Right forelimb (tissue), 1 donor: ENCODE measurements at places on chromosomes 11 and 22.
A peak's percentile ranks its signal among the peaks of the same experiment; 100 is the strongest.

- DNase-seq = peak; percentile 96
These were observed 10.0 kb downstream of the RELA start for GRCh38 chr11:65652511-65653228.

DNA sequence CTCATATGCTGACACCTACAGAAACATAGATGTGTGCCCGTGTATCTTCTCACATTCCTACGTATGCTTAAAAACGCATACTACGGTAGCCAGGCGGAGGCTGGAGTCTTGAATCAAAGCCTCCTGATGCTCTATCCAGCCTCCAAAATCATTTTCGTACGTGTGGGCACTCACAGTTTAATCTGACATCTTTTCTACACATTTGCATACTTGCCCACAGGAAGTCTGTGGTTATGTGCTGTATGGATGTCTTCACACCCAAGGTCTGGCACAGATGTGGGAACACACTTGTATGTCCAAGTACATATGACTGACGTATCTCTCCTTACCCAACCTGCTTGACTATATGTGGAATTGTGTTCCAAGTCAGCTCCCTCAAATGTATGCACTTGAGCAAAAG is 561.8 kb upstream of the CADM1 start:
- no peak for DNase-seq

- DNase-seq = no peak
These were observed 2.7 kb upstream of the EIF3M start for GRCh38 chr11:32580967-32581366.

- peak; percentile 78 for DNase-seq
These were observed 25.1 kb downstream of the ADAMTS8 start for GRCh38 chr11:130403271-130403804.

- no peak for DNase-seq
These were observed 2.7 kb upstream of the NXPE1 start for GRCh38 chr11:114562166-114562916.

DNA sequence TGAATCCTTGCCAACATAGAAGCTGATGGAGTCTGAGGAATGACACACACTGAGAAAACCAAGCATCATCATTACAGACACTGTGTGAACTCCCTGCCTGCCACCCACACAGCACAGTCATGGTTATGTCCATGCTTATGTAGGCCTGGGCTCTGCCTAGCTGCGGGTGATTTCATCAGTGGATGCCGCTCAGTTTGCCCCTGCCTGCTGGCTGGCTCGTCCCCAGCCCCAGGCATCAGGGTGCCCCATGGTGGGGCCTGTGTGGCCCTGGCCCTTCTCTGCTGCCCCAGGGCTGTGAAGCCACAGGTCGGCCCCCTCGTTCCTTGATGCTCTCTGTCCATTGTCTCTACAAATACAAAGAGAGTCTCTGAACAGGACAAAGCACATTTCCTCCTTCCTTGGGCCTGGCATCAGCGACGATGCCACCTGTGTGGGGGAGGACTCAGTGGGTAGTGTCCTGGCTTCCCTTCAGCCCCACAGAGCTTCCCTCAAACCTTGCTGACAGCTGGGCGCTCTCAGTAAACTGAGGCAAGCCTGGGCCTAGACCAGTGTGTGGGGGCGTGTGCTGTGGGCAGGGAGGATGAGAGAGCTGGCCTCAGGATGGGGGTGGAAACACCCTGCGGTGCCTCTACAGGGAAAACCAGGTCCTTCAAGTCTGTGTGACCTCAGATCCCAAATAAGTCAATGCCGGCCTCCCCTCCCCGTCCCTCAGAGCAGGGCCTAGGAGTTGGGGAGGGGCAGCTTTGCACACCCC is 20.0 kb upstream of the TUB start:
- DNase-seq = peak; percentile 22

DNA sequence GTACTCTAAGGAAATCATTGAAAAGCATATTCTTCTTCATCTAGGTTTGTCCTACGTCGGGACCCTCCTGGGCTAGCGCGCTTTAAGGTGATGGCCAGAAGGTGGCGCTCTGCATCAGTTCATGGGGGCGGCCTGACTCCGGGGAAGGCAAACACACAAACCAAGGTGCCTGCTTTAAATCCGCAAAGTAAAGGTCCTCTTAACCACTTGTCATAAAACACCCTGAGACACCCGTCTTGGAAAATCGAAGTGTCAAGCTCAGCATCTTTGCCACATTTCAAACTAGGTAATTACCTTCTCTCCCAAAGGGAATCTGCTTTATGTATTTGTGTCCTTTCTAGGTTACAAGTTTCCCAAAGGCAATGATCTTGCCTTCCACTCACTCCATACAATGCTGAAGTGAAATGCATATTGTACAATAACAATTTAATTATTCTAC is 33.9 kb downstream of the LMO2 start:
- peak; percentile 86 for DNase-seq

- DNase-seq = no peak
These were observed 17.7 kb downstream of the C11orf87 start for GRCh38 chr11:109439684-109440083.

GRCh38 chr22:17858033-17858432 is 83.8 kb upstream of the BID start:
- no peak for DNase-seq

GRCh38 chr22:48783821-48784266 is 1043.8 kb downstream of the BRD1 start:
- DNase-seq = no peak

DNA sequence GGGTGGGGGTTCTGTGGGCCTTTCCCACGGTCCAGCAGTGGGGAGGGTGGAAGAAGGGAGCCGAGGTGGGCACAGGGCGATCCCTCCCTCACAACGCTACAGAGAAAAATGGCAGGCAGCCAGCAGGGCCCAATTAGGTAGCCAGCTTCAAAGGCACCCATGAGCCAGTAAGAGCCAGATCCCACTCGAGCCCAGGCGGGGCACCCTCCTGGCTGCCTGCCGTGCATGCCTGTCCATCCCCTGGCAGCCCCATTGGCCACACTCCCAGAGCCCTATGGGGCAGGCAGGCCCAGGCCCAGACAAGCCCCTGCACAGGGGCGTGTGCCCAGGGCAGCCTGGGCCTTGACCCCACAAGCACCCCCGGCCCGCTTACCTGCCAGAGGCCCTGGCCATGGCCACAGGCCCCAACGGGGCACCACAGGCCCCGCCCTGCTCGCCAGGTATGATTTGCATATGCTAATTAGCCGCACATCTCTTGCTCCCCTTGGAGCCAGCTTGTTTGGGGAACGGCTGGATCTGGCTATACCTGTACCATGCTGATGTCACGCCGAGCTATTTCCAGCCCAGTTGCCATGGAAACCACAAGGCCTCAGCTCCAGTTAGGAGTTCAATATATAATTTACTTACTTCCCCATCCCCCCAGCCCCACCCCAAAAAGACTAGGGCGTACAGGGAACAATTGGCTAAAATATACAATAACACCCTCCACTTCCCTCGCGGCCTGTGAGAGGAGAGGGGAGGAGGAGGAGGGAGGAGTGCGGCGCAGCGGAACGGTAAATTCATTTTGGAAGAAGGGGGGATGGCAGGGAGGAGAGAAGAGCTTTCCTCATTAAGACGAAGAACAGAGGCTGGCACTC is 47.5 kb upstream of the TCF20 start:
- no peak for DNase-seq

- no peak for DNase-seq
These were observed 674.1 kb upstream of the ARHGAP42 start for GRCh38 chr11:100013011-100013410.

GRCh38 chr22:37556710-37557109 is 3.6 kb upstream of the CDC42EP1 start:
- DNase-seq = no peak

DNA sequence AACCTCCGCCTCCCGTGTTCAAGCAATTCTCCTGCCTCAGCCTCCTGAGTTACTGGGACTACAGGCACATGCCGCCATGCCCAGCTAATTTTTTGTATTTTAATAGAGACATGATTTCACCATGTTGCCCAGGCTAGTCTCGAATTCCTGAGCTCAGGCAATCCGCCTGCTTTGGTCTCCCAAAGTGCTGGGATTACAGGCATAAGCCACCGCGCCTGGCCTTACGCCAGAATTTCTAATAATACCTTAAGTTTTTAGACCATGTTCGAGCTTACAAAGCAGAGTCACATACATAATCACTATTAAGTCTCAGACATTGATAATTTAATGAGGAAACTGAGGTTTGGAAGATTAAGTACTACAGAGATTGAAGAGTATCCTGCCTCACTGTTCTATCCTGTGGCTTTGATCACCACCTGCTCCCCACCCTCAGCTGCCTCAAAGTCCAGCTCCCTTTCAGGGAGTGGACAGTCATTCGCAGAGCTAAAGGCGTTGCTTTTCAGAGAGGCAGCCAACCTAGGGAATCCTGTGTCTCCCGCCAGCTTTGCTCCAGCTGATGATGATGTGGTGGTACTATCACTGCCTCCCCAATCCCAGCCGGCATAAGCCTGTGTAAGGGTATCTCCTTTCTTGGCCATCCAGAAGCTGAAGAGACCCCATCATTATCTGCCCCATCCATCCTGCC is 7.7 kb downstream of the UBASH3B start:
- no peak for DNase-seq

DNA sequence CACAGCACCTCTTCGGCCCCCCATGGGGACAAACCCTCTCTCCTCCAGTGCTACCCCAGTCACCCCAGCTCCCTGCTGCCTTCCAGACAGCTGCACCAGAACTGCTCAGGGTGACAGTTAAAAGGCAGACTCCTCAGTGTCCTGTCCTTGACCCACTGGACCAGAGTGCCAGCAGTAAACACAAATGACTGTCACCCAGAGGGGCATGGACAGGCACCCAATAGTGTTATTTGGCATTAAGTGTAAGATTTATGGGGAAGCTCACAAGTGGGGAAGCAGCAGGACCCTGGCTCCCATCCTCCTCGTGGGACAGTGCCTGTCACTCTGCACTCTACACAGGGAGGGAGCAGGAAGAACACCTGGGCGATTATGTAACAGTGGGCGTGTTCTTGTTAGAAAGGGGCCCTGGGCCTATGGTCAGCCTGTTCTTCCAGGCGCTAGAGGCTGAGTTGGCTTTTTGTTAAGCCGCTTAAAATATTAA is 5.0 kb downstream of the RPS19BP1 start:
- DNase-seq = no peak

DNA sequence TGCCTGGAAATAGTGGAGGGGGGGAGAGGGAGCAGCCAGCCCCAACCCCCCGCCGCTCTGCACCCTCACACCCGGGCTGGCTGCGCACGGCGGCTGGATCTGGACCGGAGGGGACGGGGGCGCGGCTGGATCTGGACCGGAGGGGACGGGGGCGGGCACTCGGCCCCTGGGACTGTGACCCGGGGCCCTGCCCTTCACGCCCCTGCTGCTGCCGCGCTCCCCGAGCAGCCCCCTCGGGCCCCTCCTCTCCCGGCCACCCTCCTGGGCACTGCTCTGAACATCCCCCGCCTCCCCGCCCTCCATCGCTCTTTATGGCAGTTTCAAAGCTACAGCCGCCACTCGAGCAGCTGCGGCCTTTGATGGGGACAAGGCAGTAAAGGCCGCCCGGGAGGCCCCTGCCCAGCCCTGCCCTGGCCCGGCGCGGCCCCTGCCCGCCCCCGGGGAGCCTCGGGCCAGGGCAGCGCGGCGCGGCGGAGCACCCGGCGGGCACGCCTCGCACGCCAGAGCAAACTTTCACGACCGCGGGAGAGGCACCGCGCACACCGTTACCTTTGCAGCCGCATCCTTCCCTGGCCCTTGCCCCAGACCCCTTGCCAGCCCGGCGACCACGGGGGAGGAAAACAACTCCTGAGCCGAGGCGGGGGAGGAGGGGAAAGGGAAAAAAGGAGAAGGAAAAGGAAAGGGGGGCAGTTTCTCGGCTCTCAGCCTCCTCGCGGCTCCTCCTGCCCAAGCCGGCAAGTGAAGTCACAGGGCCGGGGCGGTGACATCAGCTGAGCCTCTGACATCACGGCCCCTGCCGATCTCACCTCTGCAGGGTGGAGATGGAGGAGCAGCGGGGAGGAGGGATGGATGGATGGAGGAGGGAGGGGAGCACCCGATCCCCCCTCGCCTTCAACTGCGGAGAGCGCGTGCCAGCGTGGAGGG is 13.1 kb upstream of the TCF20 start:
- DNase-seq = no peak

DNA sequence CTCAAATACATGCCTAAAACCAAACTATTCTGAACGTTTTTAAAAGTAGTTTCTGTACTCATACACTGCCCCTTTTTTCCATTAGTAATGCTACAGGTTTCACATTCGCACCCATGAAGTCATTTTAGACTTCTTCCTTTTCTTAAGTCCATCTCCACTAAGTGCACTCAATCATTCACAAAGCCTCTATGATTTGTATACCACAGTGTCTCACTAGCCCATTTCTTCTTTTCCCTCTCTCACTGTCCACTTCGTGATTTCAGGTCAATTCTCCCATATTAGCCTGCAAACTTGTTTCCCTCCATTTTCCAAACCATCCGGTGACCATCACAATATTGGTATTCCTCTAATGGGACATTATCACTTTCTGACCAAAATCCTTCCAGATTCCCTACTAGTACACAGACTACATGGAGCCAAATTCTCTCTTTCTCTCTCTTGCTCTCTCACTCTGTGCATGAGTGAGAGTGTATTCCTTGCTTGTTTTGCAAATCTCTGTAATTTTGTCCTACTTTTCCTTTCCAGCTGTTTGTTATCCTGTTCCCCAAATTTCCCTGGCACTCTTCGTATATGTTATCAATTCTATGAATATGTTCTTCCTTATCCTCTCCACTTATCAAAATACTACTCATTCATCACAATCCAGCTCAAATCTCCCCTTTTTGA is 3.4 kb upstream of the ZC3H12C start:
- DNase-seq = no peak

- no peak for DNase-seq
These were observed 71.0 kb downstream of the TMPRSS5 start for GRCh38 chr11:113634940-113635575.

- no peak for DNase-seq
These were observed 854.1 kb downstream of the TBC1D22A start for GRCh38 chr22:47616396-47617020.

GRCh38 chr11:10666556-10667520 is 26.7 kb downstream of the IRAG1 start:
- DNase-seq = no peak

DNA sequence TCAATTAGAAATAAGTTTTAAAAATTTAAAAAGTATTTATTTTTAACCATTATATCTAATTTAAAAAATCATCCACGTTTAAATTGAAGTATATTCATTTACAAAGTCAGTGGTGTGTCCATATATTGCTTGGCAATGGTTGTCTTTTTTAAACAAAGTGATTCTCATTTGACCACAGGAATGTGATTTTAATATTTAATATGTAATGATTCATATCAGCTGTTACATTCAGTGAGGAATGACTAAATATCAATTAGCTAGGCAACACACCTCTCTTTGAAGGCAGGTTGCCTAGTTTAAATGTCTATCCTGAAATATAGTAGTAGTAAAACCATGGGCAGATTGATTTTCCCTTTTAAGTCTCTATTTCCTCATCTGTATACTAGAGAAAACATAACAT is 392.2 kb upstream of the CCDC179 start:
- no peak for DNase-seq

- no peak for DNase-seq
These were observed 246.8 kb upstream of the KIRREL3 start for GRCh38 chr11:127247261-127247851.

DNA sequence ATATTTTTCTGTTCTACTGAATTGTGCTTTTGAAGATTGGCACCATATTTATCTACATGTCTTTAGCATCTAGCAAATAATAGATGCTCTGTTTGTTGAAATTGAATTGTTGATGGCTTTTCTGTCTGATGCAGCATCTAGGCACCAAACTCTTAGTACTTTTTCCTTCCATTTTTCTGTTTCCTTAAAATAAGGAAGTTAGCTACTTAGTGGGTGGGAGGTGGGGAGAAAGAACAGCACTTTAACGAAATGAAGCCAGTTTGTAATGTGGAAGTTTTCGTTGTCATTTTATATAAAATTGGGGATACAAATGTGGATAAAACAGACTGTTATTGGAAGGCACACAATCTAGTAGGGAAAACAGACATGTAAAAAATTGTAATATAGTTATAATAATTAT is 76.6 kb downstream of the HIPK3 start:
- DNase-seq = no peak
